ENCODE measurements at places on chromosomes 12 and 14. TPM values are rescaled to one million over a fixed set of nuclear protein-coding genes. Genes with fewer than 3 reads are reported as not detected.

The MBIP gene
- total RNA-seq: 17.1 TPM

The MEG3 gene
- total RNA-seq: 60.4 TPM

The P3H3 gene
- total RNA-seq: 26.1 TPM

The PTGER2 gene
- total RNA-seq: 1.3 TPM

The SLCO1B1 gene
- total RNA-seq: 0.42 TPM

The ALDH1L2 gene
- 3.1 TPM for total RNA-seq

The GRIP1 gene
- total RNA-seq: 7.8 TPM

The RNU7-1 gene
- total RNA-seq: not detected

The AMIGO2 gene
- 183 TPM for total RNA-seq

The ESRRB gene
- 0.16 TPM for total RNA-seq
